ENCODE measurements at places on chromosomes 3 and 15.

DNA sequence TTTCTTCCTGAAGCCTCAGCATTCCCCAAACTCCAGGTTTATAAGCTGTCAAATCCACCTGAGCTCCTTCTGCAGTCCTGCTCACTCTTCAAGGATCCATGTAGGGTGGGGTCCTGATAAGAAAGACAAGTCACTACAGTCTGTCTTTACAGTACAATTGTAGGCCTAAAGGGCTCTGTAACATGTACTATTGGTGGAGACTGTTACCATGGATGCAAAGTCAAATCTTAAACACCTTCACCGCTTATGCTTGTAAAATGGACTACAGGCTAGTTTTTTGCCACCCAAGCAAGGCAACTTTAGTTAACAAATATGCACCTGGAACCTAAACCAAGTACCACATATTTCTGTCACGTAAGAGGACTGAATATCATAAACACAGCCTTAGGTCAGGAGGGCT lies 44.7 kb downstream of the CBLB start:
- no peak for DNase-seq

GRCh38 chr3:123724306-123724705 lies 139.5 kb upstream of the HACD2 start:
- no peak for DNase-seq

DNA sequence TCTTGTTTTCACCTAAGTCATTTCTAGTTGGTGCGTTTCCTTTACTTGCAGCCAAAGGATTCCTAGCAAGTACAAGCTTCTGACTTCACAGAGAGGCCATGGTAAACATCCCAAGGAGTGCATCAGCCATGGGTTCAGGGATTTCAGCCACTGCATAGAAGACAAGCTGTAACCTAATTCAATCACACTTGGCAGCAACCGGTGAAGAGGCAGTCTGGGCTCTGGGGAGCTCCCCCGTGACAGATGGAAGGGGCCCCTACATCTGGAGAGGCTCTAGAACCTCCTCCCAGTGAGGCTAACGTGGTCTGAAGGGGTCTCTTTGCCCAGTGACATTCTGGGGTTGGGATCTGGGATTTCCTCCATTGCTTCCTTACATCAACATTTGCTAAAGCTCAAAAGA lies 8.4 kb upstream of the SNRPA1 start:
- no peak for DNase-seq

DNA sequence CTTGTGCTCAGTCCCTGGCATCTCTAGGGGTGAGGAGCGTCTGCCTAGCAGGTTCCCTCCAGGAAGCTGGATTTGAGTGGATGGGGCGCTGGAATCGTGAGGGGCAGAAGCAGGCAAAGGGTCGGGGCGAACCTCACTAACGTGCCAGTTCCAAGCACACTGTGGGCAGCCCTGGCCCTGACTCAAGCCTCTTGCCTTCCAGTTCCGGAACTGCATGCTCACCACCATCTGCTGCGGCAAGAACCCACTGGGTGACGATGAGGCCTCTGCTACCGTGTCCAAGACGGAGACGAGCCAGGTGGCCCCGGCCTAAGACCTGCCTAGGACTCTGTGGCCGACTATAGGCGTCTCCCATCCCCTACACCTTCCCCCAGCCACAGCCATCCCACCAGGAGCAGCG lies 5.0 kb downstream of the RHO start:
- no peak for DNase-seq

- no peak for DNase-seq
Measured at GRCh38 chr3:27043328-27043955, 325.7 kb downstream of the NEK10 start.

DNA sequence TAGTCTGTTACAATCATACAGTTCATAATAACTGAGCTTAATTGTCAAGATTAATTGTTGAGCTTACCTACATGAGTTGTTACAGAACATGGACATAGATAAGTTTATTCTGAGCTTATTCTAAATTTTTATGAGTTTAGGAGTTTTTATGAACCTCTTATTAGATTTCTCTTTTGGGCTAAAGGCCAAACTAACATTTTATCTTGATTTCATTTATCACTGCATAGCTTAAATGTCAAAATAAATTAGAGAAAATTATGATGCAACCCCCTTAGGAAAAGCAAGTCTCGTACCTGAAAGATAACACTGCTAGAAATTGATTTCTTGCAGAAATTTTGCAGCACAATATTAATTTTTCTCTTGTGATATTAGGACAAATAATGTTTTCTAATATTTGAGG lies 54.5 kb downstream of the CNTN6 start:
- no peak for DNase-seq

GRCh38 chr3:196620161-196620604 lies 19.3 kb upstream of the NRROS start:
- no peak for DNase-seq

- no peak for DNase-seq
Measured at GRCh38 chr15:48630245-48630644, 15.3 kb downstream of the FBN1 start.

All from NCI-H1694 treated with DMSO at 0.1 percent for 48 hours (cell line).